ENCODE measurements at places on chromosomes 7 and 10. TPM values are rescaled to one million over a fixed set of nuclear protein-coding genes. Genes with fewer than 3 reads are reported as not detected.

GRCh38 chr7:18861514-18862118 is 255.8 kb downstream of the TWIST1 start:
- DNase-seq, result no peak

- no peak for DNase-seq
Observed at GRCh38 chr7:92645114-92646061, 55.2 kb upstream of the FAM133B start.

DNA sequence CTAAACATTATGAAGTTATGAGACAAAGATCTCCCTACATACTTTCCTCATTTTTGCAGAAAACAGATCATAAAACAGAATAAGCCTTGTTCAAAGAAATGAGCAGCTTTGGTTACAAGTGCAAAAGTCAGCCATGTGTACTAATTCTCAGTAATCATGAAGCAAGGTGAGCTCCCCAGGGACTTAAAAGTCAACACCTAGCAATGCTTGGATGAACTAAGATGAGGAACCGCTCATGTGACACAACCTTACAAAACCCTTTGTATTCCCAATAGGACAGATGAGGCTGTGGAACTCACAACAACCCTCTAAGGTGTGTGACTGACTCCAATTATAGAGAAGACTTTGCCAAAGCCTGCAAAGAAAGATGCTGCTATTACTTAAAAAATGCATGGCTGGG is 154.5 kb downstream of the SLC25A13 start:
- DNase-seq, result no peak

Gene TRPV5
- total RNA-seq, result not detected

DNA sequence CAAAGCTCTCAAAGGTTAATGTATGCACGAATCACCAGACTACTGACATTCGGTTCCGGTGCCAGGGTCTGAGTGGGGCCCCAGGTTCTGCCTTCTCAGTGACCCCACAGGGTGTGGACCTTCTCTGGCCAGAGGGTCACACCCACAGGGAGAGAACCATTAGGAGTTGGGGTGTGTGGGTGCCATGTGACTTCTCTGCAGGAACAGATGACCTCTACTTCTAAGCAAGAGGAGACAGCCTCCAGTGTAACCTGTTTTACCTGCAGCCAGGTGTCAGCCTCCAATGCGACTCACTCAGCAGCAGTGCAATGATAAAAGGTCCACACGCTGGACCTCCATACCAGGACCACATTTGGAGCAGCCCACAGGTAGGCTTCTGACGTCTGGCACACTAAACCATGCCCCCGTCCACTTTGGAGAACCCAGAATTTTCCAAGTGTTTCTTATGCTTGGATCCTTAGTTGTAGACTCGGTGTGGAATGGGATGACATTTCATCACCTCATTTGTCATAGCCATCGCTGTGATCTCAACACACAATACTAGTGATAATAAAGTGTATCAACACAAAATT is 16.2 kb upstream of the INSIG1 start:
- no peak for DNase-seq

DNA sequence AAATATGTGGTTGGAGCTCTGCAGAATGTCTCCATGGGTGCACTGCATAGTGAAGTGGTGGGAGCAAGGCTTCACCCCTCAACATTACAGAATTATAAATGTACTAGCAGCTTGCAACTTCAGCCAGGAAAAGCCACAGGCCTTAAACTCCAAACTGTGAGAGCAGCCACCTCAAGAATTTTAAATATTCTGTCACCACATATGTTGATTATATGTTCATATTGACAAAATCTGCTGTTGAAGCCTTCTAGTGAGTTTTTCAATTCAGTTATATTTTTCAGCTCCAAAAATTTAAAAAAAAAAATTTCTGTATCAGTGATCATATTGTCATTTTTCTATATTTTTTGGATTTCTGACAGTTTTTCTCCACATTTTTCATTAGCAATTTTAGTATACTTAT is 30.9 kb upstream of the AKR1C2 start:
- no peak for DNase-seq

Gene PDGFA
- 114 TPM for total RNA-seq

DNA sequence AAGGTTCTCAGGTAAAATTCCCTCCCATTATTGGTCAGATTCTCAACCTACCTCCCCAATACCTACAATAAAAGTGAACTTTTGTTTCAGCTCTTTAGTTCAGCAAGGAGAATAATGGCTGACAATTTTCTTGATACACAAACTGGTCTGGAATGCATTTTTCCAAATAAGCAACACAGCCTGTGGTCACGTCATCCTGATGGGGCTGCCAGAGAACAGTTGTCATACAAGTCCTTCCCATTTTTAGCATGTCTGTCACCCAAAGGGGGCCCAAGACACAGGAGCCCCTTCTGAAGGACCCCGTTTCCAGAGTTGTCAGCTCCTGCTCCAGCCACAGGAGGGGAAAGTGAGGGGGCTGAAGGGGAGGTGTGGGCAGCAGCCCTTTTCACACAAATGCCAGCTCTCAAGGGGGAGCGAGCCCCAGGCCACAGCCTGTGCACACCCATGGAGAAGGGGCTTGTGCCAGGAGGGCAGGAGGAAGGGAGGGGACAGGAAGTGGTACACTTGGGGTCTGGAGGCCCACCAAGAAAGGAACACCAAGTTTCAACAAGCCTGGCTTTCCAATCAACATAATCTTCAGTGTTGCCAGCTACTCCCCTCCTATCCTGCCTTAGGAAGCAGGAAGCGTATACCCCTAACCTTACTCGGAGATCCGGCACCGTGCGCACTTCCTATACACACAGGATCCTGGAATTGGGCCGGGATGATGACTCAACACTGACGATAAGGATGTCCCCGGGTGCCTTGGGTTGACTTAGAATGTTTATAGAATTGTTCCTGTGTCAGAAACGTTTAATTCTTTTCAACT is 43.4 kb upstream of the PDLIM1 start:
- no peak for DNase-seq

Gene HUS1
- 31.1 TPM for total RNA-seq

DNA sequence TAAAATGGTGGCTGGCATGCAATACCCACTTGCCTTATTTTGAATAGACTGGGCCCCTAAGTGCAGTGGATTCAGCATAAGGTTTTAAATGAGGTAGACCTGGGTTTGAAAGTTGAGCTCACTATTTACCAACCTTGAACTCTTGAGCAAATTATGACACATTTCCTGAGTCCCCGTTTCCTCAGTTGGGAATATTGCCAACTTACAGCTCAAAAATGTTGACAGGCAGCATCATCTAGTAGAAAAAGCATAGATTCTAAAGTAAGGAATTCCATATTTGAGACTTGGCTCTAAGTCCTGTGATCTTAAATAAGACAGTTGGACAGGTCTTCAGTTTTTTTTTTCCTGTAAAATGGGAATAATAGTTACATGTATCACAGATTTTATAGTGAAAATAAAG is 305.5 kb downstream of the ACTR3B start:
- no peak for DNase-seq
